Activated gamma-delta T cell treated with Interleukin-2 at 50 U/mL for 16 hours (primary cell): ENCODE measurements at places on chromosomes 11 and 22.

DNA sequence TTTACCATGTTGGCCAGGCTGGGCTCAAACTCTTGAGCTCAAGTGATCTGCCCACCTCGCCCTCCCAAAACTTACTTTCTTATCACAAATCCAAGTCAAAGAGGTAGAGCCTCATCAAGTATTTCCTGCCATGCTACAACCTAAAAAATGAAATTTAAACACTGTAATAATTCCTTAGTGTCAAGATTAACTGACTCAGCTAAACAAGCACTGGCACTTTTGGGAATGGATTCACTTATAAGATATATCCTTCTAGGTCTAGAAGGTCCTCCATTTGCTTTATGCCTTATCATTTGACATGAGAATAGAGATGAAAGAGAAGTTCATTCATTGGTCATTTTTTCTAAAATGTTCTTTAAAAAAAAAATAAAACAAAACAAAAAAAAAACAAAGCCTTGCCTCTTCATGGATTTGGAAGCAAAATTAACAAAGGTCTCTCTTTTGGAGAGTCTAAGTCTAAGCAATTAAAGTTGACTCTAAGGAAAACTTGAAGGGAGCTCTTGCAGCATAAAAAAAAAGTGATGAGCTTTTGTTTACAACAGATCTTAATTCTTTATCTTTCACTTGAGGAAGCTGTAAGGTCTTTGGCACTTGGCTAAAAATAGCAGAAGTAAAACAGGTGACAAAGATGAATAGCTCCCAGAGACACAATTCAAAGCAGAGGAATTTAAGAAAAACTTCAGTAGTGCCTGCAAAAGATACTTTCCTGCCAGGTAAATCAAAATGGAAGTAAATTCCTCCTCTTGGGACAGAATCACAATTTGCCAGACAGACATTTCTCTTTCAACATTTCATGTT, 50.3 kb downstream of the CADM1 start:
- DNase-seq: no peak

- no peak for DNase-seq
These were observed 684.0 kb downstream of the OPCML start for GRCh38 chr11:132848336-132848735.

DNA sequence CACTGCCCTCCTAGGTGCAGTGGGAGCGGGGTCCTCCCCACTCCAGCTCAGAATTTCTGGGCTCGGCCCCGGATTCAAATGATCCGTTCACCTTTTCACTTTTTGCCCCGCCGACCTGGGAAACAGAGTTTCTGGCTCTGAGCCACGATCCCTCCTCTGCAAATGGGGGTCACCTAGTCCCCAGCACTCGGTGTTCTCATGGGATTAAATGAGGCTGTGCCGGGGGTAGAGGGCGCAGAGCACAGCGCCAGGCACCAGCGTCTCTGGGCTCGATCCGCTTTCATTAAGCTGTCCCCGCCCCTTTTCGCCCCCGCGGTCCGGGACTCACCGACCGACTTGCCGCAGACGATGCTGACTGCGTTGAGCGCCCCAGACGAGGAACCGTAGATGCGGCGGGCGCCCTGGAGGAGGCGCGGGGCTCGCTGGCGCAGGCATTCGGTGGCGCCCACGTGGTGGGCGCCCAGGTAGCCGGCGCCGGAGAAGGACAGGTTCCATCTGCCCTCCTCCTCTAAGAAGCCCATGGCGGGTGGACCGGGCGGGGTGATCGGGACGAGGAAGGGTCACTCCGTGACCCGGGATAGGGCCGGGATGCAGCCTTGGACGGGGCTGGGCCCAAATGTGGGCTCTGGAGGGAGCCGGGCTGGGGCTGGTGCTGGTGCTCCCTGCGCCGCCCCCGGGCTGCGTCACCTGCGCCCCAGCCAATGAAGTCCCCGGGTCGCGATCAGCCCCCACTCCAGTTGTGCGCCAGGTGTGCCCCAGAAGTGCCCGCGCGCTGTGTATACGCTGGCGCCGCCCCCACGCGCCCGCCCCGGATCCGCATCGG, at the start of gene PNPLA5:
Gene PNPLA5, minus strand, starts transcription at position 654 of the 823 bp plus-strand sequence. Its CDS starts 133 bp downstream, at position 521.
- no peak for DNase-seq

DNA sequence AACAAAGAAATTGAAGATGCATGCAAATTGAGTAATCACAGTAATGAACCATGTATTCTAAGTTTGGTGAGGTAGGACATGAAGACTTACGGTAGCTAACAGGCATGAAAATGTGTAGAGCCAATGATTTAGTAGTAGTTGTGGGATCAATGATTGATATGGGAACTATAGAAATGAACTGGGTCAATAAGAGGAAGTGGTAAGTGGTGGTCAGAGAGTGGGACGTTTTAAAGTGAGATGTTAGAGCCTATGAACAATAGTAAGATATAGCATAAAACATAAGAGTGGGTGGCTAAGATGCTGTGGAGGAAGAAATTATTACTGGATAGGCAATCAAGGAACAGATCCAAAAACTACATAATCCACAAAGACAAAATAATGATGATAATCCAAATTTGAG, 45.0 kb downstream of the DLG2 start:
- no peak for DNase-seq

GRCh38 chr11:12868315-12869073, 140.6 kb upstream of the RASSF10 start:
- no peak for DNase-seq

DNA sequence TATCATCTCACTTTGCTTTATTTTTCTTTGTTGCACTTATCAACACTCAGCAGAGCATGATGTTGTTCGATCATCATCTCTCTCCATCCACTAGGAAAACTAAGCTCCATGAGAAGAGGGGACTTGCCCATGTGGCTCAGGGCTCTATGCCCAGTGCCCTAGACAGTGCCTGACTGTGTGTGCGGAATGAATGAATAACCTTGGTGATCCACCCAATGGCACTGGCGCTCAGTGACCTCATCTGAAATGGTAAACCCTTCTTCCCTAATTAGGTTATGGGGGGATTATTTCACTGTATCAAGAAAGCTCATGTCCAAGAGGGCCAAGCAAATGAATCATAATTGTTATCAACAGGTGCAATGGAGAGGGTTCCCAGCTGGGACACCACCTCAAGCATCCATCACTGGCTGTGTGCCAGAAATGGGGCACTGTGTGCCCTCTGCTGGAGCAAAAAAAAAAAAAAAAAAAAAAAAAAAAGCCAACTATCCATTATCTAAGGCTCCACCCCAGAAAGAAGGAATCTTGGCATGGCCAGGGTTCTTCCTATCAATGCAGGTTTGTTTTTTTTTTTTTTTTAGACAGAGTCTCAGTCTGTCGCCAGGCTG, 172.6 kb downstream of the LARGE1 start:
- no peak for DNase-seq

DNA sequence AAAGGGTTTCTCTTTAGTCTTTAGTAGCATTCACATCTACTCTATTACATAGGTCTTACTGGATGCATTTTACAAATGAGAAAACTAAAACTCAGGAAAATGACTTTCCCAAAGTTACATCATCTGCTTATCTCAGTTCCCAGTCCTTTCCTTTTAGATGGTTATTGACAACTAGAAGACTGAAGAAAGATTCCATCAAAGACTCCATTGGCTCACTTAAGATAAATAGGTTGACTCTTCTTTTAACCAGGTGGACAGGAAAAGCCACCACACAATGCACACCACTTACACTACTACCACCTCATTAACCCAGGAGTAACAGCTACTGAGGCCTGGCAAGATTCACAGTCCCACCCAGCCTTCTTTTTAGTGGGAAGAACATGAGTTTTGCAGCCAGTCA, 123.6 kb downstream of the TRIM44 start:
- no peak for DNase-seq

DNA sequence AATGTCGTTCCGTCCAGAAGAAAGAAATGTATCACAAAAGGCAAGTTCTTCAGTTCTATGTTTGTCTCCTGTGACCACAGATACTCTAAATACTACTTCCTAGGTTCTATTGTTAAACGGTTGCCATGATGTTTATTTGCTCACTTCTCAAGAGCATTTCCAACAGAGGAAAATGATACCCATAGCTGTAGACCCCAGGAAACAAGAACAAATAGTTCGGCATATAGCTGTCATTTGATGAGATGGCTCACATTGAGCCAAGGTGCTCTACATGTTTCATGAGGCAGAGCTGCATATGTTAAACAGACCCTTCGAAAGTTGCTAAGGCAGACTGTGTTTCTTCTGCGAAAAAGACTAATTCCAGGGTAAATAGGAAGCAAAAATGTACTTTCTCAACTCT, 15.4 kb upstream of the ANGPTL5 start:
- DNase-seq: no peak

DNA sequence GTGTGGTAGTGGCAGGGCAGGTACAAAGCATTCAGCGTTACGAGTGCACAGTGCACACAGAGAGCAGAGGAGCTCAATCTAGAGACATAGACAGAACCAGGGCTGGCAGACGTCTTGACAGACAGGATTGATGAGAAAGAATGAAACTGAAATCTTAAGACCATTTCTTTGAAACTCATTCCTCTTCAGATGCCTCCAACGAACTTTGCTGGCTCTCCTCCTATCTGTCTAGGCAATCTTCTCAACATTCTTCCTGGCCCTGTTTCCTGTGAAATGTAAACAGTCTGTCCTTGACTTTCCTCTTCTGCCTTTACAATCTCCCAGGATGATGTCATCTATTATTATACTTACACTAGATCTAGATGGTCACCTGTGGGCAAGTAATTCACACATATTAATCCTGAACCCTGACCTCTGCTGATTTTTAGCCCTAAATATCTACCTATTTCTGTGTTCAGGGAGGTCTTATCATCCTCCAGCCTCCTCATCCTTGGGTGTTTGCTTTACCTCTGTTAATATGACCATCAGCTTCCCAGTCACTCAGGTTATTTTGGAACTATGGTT, 119.5 kb downstream of the ENTHD1 start:
- DNase-seq: no peak

- no peak for DNase-seq
These were observed 21.2 kb upstream of the MTMR3 start for GRCh38 chr22:29861672-29862297.

DNA sequence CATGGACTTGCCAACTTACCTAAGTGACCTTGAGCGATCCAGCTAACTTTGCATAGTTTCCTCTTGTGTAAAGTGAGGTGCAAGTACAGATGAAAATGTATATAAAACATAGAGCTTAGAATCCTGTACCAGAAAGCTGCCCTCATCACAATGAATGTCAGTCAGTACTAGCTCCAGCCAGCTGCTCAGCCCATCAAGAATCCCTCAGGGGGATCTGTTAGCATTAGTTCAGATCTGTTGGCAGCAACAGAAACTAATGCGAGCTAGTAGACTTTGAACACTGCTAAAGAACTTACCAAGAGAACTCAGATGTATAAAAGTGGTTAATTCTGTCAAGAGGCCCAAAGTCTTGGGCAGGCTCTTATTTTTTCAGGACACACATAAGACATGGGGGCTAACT, 6.3 kb upstream of the C11orf91 start:
- DNase-seq: no peak

DNA sequence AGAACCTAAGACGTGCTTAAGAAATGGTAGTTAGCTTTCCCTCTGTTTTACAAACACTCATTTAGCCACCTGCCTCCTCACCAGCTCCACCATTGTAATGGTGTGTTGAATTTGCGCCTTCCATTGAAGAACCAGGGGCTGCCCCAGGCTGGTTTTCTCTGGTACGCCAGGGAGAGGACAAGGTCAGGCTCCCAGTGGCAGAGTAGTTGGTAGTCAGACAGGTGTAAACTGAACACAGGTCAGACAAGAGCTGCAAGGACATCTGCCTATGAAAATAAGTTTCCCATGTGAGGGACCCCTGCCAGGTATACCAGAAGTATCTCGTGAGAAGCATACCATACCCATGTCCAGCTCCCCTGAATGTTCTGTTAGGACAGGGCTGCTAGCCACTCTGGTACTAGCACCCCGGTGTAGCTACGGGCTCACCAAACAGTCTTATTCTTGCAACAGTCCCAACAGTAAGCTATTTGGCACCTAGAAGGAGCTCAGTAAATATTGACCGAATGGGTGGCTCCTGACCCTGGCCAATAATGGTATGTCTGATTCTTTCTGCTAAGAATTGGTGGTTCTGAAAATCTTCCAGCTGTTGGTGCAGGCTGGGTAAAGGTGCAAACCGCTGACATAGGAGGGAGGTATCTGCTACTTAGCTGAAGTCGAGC, 359.0 kb downstream of the LARGE1 start:
- no peak for DNase-seq

- DNase-seq: no peak
These were observed 39.8 kb downstream of the LRRC32 start for GRCh38 chr11:76630600-76631281.

- DNase-seq: no peak
These were observed 219.5 kb downstream of the DLG2 start for GRCh38 chr11:85407648-85408047.

DNA sequence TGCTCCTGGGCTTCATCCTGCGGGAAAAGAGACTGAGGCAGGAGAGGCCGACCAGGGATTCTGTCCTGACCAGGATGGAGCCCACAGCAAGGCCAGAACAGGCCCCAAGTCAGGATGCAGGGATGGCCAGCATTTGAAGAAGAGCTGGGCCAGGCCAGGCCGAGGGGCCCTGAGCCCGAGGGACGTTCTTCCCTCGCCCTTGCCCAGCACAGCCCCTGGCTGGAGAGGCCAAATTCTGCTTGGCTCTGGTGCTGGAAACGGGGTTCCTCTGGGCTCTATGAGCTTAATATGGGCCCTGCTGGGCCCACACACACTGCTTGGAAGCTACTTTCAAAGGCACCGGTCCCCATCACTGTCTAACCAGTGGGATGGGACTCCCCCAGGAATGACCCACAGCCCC, 7.6 kb downstream of the APOBEC3G start:
- no peak for DNase-seq

DNA sequence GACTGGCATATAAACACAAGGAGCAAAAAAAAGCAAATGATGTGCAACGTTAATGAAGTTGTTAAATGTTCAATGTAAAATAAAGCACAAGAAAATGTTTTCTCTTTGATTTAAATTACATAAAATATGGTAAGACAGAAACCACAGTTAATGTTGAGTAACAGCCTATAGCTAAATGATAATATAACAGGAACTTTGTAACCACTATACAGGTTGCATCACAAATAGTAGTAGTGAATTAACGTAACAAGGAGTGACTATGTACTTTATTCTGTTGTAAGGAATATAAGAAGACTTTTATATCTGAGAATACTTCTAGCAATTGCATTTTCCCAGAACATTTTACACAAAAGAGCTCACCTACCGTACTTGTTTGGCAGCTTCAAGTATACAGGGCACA, 16.9 kb downstream of the SAAL1 start:
- no peak for DNase-seq

DNA sequence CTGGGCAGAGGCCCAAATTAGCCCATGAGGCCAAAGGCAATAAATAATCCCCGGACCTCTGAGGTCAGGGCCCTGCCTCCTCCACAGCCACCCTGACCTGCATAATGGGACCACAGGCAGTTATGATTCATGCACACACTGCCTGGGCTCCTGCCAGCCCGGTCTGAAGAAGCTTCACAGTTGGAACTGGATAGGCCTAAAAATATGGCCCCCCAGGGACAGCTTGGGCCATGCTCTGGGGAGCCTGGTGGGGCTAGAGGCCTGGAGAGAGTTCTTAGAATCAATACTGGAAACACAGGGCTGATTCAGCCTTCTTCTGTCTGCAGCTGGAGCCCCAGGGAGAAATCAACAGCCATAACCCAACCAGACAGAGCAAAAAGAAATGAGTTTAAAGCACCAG, 112.8 kb upstream of the CADM1 start:
- no peak for DNase-seq
